ENCODE measurements at places on chromosomes 12 and 14.
A peak's percentile ranks its signal among the peaks of the same experiment; 100 is the strongest.

DNA sequence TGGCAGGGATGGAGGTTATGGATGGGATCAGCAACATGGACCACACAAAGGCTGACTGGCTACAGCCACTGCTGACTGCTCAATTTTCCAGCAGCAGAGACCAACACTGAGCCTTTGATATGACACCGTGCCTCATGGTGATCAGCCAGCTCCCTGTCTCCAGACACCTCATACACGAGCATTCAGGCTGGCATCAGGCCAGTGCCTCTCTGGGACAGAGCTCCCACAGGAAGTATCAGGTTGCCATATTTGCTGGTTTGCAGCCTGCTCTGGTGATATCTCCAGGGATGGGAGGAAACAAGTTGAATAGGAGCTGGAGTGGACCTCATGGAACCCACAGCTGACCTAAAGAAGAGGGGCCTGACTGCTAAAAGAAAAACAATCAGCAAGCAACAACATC is 471.2 kb upstream of the ATXN7L3B start:
- DNase-seq: no peak

GRCh38 chr12:125518074-125518473 is 452.8 kb downstream of the AACS start:
- no peak for DNase-seq

DNA sequence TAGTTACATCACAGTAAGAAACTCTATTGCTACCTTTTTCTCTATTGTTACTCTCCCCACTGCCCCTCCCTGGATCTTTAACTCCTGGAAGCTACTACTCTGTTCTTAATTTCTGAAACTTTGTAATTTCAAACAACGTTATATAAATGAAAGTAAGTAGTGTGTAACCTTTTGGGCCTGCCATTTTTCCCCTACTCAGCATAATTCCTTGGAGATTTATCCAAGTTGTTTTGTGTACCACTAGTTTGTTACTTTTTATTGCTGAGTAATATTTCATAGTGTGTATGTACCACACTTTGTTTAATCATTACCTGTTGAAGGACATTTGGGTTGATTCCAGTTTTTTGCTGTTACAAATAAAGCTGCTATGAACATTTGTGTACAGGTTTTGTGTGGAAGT is 37.9 kb downstream of the ASCL1 start:
- no peak for DNase-seq

- no peak for DNase-seq
These were observed 71.6 kb downstream of the DCAF5 start for GRCh38 chr14:69081271-69081670.

DNA sequence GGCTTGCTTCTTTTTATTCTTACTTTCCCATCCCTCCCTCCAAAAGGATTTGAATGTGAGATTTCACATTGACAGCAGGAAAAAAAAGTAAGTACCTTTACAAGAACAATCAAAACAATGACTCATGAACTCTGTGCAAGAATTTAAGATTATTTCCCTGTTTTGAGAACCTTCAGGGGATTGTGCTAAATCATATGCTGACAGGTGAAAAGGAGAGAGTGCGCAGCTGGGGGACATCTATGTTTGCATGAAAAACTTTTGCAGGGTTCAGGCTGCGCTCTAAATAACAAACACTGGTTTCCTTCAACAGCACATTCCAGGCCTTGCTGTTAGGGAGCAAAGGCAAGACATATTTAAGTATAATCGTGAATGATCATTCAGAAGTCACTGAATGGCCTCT is 27.3 kb downstream of the RERG start:
- DNase-seq: no peak

DNA sequence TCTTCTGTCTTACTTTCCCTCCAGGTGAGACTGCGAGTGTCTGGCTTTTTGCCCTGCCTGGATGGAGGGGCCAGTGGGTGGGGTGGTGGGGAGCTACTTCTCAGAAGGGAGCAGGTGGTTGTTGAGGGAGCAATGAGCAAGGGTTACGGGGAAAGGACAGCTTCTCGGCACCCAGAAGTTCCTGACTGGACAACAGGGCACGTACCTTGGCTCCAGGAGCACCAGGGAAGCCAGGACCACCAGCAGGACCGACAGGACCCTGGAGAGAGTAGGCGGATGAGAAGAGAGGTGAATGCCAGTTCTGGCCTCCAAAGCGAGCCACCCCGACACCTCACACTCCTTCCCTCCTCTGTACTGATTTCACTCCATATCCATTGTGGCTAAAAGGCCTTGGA is 15.3 kb downstream of the COL2A1 start:
- no peak for DNase-seq

DNA sequence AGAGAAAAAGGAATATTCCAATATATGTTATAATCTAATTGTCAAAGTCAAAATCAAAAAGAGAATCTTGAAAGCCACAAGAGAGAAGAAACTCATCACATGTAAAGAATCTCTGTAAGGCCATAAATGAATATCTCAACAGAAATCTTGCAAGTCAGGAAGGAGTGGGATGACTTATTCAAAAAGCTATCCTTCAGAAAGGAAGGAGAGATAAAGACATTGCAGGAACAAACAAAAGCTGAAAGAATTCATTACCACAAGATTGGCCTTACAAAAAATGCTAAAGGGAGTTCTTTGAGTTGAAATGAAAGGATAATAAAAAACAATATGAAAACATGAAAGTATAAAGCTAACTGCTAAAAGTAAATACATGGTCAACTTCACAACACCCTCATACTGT is 286.8 kb downstream of the LRIG3 start:
- DNase-seq: peak; percentile 30

DNA sequence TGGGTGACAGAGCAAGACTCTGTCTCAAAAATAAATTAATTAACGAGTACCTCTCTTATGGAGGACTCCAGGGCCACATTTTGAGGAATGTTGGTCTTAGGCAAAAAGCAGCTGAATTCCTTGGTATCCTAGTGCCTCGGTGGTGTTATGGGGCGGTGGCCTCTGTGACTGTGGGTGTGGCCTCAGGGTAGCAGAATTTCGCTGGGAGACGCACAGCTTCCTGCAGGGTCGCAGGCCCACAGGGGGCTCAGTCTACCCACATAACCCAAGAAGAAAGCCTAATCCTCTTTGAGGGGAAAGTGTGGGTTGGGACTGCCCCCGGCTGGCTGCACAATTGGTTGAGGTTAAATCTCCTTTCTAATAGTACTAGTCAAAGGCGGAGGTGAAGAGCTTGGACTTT is 11.2 kb upstream of the SERPINA4 start:
- no peak for DNase-seq

DNA sequence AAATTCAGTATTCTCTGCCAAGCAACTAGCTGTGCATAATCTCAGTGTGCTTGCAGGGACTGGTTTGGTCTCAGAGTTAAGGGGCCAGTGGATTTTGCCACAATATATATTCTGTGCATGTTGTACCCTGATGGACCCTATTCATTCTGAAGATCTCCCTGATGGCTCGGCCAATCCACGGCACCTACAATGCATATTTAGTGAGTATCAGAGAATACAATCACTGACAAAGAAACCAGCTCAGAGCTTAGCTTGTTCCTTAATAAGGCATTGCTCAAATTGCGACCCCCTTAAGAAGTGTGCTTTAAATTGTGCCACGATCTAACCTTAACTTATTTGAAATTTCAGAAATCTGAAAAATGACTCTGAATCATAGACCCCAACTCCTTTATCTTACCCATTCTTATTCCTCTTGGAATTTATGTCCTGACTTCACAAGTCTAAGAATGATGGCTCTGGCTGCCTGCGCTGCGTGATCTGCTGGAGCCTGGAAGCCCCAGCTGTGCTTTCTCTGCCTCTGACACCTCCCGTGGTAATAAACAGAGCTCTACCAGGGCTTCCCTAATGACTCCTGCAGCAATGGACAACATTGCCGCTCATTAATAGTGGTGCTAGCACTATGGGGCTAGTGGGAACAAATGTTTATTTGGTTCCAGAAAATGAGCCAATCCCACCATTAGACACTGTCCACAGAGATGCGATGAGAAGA is 9.0 kb upstream of the DCAF4 start:
- no peak for DNase-seq

- DNase-seq: peak; percentile 22
These were observed 15.1 kb upstream of the DUSP16 start for GRCh38 chr12:12577786-12578185.

GRCh38 chr12:50612882-50613281 is 108.1 kb downstream of the DIP2B start:
- DNase-seq: no peak

GRCh38 chr12:132033627-132034026 is 83.9 kb downstream of the EP400 start:
- no peak for DNase-seq

DNA sequence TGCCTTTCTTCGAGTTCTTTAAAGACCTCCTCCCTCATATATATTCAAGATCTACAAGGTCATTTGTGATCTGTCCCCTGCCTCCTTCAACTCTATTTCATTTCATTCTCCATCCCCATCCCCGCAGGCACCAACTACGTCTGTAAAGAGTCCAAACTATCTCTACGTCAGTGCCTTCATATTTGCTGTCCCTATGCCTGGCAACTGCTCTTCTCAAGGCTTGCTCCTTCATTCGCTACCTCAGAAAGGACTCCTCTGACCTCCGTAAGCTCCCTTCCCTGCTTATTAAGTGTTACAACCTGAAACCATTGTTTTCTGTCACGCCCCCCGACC is 650 bp downstream of the LLPH start:
- DNase-seq: peak; percentile 53

DNA sequence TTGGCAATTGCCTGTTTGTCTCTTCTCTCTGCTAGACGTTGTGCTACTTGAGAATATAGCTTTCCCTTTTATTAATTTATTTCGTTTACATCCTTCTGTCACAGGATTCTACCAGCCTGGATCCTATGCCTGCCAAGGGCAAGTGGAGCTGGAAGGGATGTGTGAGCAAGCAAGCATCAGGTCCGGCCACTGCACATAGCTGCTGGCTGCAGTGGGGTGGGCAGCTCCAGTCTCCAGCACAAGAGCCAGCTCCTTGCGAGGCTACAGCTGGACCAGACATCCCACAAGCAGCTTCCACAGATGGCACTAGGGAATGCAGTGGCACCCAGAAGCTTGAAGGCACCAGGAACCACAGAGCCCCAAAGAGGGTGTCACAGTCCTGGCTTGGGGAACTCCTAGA is 225.0 kb downstream of the KCNC2 start:
- no peak for DNase-seq

DNA sequence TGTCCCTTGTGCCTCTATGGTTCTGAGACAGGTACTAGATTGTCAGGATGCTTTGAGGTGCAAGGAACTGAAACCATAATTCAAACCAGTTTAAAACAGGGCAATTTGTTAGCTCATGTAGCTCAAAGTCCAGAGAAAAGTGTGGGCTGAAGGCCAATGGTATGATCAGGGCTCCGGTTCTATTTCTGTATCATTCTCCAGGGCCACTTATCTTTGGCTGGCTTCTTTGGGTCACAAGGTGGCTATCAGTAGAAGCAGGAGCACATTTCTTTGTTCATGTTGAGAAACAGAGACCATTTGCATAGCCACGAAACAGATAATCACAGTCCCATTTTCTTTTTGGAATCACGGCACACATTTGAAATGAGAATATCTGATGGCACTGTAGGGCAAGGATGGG is 294.9 kb downstream of the ETNK1 start:
- no peak for DNase-seq

GRCh38 chr12:107399046-107399445 is 286.6 kb upstream of the PWP1 start:
- peak; percentile 12 for DNase-seq

Measured in GM23248 (cell line).